ENCODE measurements at places on chromosomes 12 and 14.

- DNase-seq = no peak
Observed at GRCh38 chr12:53222170-53222721, 9.8 kb downstream of the RARG start.

GRCh38 chr12:106960443-106960842 is 4.7 kb downstream of the TMEM263 start:
- no peak for DNase-seq

- no peak for DNase-seq
Observed at GRCh38 chr14:54675236-54676128, 108.6 kb downstream of the SAMD4A start.

GRCh38 chr12:104669089-104669721 is 212.5 kb downstream of the CHST11 start:
- peak; percentile 84 for DNase-seq

DNA sequence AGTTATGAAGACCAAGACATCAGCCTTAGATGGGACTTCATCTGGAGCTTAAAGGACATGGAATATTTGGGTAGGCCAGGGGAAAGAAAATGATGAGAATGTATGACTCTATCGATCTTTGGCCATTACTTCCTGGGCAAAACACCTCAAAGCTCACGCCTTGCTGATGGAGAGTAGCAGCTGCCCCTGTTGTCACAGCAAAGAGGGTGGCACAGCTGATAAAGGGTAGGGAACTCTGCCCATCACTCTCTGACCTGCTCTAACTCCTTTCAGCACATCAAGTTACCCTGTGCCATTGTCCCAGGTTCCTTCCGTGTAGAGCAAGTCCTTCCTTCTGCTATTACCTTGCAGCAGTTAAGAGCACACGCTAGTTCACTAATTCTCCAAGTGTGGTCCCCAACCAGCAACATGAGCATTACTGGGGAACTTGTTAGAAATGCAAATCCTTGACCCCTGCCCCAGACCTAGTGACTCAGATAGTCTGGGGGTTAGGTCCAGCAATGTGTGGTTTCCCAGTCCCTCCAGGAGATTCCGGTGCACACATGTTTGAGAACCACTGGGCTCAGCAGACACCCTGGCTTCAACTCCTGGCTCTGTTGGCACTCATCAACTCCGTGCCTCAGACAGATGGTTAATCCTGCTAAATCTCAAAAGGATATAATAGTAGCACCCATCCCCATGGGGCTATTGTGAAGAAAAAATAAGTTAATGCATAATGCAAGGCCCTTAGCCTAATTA is 93.7 kb upstream of the EEA1 start:
- DNase-seq = no peak

- no peak for DNase-seq
Observed at GRCh38 chr12:86261142-86261541, 5.0 kb upstream of the MGAT4C start.

DNA sequence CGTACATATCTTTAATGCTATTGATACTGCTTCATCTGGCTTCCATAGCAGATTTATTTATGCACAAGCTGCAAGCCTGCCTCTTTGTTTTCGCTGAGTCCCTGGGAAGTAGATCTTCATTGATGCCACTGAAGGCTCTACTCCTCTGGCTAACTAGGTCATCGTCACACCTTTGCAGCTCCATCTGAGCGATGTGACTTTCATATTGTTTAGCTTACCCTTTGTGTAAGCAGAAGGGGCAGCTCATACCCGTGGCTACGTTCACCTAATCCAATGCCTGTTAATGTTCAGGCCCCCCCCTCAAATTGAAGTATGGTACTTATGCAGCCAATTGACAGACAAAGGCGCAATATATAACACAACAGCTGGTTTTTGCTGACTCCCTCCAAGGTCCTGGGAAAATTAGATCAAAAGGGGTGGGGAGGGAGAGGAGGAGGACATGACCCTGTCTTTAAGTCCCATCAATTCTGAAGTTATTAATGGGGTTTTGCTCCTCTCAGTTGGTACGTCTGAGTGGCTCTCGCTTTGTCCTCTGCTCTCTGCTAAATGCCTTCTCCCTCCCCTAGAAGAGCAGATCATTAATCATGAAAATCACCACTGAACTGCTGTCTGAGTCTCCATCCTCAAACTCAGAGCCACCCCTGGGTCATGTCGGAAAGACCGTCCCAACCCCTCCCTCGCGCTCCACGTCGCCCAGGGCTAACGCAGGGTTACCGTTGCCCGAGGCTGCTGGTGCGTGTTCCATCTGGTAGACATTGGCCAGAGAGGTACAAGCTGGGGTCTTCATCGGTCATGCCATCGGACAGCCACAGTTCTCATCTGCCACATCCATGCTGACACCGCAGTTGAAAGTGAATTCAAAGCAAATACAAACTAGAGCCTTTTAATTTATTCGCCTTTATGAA is 128.8 kb downstream of the ADGRD1 start:
- DNase-seq = peak; percentile 24

DNA sequence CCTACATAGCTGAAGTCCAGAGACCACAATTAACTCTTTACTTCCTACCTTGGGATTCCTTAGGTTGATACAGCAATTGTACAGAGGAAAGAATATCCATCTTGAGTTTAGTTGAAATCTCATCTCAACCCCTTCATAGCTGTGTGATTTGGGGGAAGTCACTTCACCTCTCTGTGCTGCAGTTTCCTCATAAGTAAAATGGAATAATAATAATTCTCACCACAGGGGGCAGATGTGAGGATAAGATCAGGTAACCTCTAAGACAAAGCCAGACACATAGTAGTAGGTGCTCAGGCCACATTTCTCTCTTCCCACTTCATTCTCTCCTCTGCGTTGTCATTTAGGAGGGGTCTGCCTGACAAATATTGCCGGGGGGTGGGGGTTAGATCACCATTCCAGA is 6.7 kb downstream of the FOXN4 start:
- peak; percentile 24 for DNase-seq

- DNase-seq = no peak
Observed at GRCh38 chr12:57993834-57994233, 52.5 kb downstream of the ATP23 start.

GRCh38 chr12:5222011-5222461 is 178.4 kb downstream of the KCNA5 start:
- no peak for DNase-seq

- no peak for DNase-seq
Observed at GRCh38 chr14:84937449-84937848, 592.5 kb upstream of the FLRT2 start.

GRCh38 chr12:92079054-92079385 is 66.6 kb downstream of the BTG1 start:
- no peak for DNase-seq

DNA sequence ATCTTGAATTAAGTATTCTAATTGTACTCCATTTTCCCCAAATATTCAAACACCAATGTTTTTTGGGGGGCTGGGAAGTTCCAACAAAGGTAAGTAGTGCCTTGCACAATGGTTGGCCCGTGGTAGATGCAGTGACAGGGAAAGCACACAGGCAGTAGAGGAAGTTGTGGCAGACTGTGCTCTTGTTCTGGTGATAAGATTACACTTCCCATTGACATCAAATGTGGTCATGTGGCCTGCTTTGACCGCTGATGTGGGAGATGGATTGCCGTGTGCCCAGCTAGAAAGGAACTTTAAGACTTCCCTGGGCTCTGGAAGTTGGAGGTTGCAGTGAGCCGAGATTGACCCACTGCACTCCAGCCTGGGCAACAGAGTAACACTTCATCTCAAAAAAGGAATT is 223.8 kb downstream of the VRK1 start:
- no peak for DNase-seq

Measured in cardiac septum (tissue), 1 donor.